ENCODE measurements at places on chromosomes 16 and 17.

- no peak for DNase-seq
Measured at GRCh38 chr17:10744501-10745000, 14.7 kb upstream of the TMEM220 start.

- no peak for DNase-seq
Measured at GRCh38 chr17:77125432-77125901, 15.3 kb upstream of the SEC14L1 start.

DNA sequence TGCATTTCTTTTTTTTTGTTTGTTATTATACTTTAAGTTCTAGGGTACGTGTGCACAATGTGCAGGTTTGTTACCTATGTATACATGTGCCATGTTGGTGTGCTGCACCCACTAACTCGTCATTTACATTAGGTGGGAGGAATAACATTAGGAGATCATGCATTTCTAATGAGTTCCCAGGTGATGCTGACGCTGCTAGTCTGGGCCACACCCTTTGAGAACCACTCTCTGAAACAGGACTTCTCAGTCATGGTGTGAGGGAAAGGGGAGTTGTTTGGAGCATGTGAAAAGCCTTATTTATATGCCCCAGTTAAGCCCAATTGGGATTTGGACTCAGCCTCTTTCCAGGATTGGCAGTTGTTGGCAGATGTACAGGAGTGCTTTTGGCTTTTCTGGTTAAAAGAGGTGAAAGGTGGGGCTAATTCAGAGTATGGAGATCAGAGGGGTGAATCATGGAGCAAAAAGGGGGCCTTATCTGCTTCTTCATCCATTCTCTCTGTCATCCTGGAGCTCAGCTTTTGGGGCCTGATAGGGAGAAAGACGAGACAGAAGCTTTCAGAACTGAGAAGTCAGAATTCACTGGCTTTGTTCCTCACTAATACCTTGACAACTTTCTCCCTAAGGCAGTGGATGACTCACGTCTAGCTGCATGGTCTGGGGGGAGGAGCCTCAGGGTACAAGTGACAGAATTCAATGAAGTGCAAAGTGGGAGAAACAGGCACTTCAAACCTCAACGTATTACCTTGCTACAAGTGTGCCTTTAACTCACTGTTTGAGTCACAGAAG is 180.0 kb upstream of the CACNG3 start:
- DNase-seq: no peak

GRCh38 chr16:81814751-81815428 is 35.8 kb downstream of the PLCG2 start:
- no peak for DNase-seq

DNA sequence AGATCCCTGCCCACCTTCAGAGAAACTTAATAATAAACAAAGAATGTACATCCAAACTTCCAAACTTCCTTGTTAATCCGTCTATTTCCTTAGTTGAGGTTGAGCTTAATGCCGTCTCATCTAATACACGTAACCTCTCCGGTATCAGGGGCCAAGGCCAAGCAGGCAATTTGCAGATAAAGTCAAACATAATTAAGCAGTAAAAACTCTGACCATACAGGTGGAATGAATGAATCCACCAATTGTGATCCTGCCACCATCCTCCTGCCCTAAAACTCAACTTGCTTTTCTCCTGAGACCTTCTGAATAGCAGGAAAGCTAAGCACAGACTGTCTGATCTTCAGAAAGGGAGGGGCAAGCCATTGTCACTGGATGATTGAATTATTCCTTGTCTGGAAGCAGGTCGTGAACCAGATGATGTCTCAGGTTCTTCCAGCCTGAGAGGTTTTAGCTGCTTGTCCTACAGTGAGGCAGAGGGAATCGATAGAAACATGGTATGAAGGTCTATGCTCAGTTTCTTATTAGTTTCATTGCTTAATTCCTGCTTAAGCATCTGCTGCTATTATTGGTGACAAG is 1111.8 kb upstream of the EEF2KMT start:
- no peak for DNase-seq

DNA sequence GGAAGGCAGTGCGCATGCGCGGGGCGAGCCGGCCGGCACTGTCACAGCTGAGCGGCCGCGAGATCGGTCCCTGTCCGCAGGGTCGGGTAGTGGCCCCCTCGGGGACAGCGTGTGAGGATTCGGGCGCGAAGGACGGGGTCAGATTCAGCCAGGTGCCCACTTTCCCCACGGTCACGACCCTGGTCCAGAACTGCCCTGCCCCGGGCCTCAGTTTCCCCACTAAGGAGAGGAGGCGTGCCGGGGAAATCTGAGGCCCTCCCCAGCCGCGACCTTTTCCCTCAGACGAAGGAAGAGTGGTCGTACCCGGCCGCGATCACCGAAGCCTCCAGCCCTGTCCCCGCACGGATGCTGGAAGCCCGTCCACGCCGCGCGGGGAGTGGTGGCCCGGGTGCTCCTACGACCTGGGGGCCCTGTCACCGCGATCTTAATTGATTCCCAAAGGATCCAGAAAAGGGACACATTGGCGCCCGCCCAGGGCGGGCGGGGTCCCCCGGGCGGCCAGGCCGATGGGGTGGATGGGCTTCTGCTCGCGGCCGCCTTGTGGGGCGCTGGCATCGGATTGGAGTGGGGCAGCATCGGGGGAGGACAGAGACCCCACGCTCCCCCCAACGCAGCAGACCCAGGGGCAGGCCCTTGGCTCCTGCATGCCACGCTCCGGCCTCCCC is 57.7 kb downstream of the SRL start:
- no peak for DNase-seq

DNA sequence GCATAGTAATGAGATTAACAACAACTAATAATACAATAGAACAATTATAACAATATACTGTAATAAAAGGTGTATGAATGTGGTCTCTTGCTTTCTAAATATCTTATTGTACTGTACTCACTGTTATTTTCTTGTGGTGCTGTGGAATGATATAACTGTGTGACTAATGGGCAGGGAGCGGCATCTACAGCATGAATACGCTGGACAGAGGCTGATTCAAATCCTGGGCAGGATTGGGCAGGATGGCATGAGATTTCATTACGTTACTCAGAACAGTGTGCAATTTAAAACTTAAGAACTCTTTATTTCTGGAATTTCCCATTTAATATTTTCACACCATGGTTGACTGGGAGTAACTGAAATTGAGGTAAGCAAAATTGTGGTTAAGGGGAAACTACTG is 1239.8 kb upstream of the GOT2 start:
- DNase-seq: no peak

DNA sequence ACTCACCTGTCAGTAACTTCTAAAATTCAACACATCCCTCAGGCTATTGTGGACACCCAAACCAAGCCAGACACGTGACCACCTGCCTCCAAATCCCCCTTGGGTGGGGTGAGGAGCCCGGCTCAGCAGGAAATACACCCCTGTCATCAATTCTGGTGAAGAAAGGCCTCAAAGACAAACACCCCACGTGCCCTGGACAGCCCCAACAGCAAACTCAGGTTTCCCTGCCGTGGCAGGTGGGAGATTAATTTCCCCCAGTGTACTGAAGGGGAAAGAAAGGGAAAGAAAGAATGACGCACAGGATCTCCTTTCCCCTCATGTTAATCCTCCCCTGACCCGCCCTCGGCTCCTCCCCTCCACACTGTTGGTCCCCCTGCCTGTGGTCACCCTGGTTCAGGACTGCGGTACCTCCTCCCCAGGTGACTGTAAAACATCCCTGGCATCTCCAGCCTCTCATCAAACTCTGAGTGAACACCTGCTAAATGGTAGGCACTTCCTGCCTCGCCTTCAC is 98.3 kb downstream of the ZNF423 start:
- DNase-seq: no peak

DNA sequence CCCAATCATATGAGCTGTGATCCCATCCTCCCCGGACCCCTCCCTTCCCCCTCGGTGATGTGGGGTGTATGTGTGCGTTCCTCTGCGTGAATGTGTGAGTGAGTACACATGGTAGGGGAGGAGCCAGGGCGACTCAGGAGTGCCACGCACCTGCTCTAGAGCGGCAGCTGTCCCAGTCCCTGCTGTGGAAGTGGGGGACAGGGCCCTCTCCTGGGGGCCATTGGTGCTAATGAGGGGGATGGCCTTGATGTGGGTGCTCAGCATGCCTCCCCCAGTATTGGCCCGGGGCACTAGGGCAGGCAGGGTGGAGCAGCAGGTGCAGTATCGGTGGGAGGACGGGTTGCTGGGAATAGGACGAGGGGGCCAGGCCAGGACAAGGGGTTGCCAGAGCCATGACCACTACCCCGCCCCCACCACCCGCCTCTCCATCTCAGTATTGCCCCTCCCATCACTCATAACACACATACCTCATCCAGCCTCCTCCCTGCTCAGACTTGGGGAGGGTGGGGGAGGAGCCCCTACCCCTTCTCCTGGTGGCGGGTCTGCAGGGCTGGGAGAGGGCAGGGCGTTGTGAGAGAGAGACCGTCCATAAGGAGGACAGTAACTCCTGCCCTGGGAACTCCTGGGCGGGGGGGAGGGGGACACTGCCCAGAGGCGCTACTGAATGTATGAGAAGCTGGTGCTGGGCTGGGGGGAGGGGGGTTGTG is 8.5 kb downstream of the NR1D1 start:
- DNase-seq: no peak

GRCh38 chr17:66858226-66859083 is 23.5 kb downstream of the CACNG5 start:
- DNase-seq: no peak

GRCh38 chr16:11668623-11669379 is 546 bp downstream of the SNN start:
- peak; percentile 48 for DNase-seq

DNA sequence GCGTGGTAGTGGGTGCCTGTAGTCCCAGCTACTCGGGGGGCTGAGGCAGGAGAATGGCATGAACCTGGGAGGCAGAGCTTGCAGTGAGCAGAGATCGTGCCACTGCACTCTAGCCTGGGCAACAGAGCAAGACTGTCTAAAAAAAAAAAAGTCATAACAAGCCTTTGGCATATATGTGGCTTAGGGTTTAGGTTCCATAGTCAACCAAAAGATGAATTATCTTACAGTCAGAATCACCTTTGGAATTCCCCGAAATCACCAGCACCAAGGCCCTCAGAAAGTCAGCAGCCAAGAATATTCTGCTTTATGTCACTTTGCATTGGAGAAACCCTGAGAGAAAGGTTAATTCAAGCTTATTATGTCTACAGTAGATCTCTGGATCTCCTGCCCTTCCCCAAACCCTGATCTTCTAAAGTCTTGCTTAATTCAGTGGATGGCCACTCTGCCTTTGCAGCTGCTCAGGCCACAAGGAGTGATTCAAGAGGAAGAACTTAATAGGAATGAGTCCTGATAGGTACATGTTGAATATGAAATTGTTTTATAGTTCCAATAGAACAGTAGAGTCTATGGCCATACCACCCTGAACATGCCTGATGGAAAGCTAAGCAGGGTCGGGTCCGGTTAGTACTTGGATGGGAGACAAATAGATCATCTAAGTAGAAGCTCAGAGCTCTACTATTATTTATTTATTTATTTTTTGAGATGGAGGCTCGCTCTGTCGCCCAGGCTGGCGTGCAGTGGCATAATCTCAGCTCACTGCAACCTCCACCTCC is 196.0 kb upstream of the CACNG5 start:
- no peak for DNase-seq

GRCh38 chr16:68995011-68995504 is 110.4 kb upstream of the HAS3 start:
- DNase-seq: no peak

- DNase-seq: peak; percentile 54
Measured at GRCh38 chr17:49035470-49036269, 38.5 kb downstream of the IGF2BP1 start.

GRCh38 chr16:31535737-31536136 is 8.0 kb downstream of the AHSP start:
- DNase-seq: no peak

- no peak for DNase-seq
Measured at GRCh38 chr16:49158029-49158642, 123.5 kb downstream of the CBLN1 start.
